ENCODE measurements at places on chromosomes 1 and 21. TPM values are rescaled to one million over a fixed set of nuclear protein-coding genes. Genes with fewer than 3 reads are reported as not detected.

- peaks cover 3% of the 10 kb centered on the region for H3K27me3 ChIP-seq
- peaks cover 14% of the 10 kb centered on the region for H3K4me1 ChIP-seq
- H3K36me3 ChIP-seq: no peaks in the 10 kb centered on the region
- no peak for DNase-seq
- no peak overlapping the region for H3K27ac ChIP-seq
- H3K4me3 ChIP-seq: no peak overlapping the region
Measured at GRCh38 chr21:35343046-35343819, 294.1 kb upstream of the RUNX1 start.

DNA sequence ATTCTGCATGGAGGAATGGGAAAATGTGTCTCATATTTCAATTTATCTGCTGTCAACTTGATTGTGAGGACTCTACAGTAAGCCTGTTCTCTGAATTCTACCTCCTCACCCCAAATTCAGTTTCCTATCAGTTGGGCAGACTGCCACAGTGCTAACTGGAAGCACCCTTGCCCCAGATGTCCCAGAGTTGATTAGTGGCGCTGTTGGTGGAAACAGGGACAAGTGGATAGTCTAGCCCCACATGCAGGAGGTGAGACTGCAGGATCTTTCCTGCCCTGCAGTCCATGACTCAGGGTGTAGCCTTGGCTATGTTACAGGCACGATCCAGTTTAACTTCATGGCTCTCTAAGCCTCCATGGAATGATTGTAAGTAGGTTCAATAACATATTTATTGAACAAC is 22.1 kb downstream of the ADAM30 start:
- no peak overlapping the region for H3K27ac ChIP-seq
- no peaks in the 10 kb centered on the region for H3K36me3 ChIP-seq
- no peaks in the 10 kb centered on the region for H3K27me3 ChIP-seq
- H3K4me1 ChIP-seq: no peaks in the 10 kb centered on the region

DNA sequence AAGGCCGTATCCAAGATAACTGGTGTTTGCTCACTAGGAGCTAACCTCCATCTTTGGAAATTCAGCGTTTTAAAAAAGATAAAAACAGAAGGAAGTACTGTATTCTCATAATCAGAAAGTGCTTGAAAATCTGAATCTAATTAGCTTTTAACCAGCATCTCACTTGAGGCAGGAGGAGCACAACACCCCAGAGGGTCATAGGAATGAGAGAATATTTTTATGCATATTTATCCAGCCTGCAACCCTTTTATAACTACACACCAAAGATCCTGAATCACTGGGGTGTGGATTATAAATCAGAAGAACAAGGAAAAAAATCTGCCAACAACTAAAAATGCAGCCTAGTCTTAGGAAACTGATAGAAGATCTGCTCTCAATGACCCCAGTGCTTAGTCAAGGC is 68.0 kb upstream of the PTCH2 start:
- no peak for DNase-seq
- no peaks in the 10 kb centered on the region for H3K27me3 ChIP-seq
- no peaks in the 10 kb centered on the region for H3K4me1 ChIP-seq
- H3K27ac ChIP-seq: no peak overlapping the region

GRCh38 chr1:29683472-29683871 is 447.1 kb downstream of the PTPRU start:
- peaks cover 5% of the 10 kb centered on the region for H3K4me1 ChIP-seq
- no peak overlapping the region for H3K27ac ChIP-seq
- no peaks in the 10 kb centered on the region for H3K36me3 ChIP-seq
- no peak for DNase-seq
- no peaks in the 10 kb centered on the region for H3K27me3 ChIP-seq

- DNase-seq: no peak
- no peaks in the 10 kb centered on the region for H3K36me3 ChIP-seq
- H3K4me3 ChIP-seq: no peak overlapping the region
- no peaks in the 10 kb centered on the region for H3K4me1 ChIP-seq
Measured at GRCh38 chr1:3375245-3375644, 79.2 kb upstream of the ARHGEF16 start.

- H3K4me1 ChIP-seq: no peaks in the 10 kb centered on the region
- peak within 1 kb of the TSS; percentile 100 for H3K4me3 ChIP-seq
- no peaks in the 10 kb centered on the region for H3K27me3 ChIP-seq
- H3K36me3 ChIP-seq: no peaks in the 10 kb centered on the region
Measured at GRCh38 chr1:28668191-28668955, at the start of gene GMEB1. Gene GMEB1, plus strand, starts transcription at chr1:28668784. Its CDS starts 14,829 bp downstream, at chr1:28683613.

- no peak overlapping the region for H3K27ac ChIP-seq
- DNase-seq: no peak
- no peaks in the 10 kb centered on the region for H3K36me3 ChIP-seq
- H3K27me3 ChIP-seq: no peaks in the 10 kb centered on the region
- H3K4me1 ChIP-seq: no peaks in the 10 kb centered on the region
Measured at GRCh38 chr1:82057011-82057410, 256.3 kb downstream of the ADGRL2 start.

GRCh38 chr21:36976882-36977651 is 10.6 kb upstream of the HLCS start:
- no peaks in the 10 kb centered on the region for H3K36me3 ChIP-seq
- 0 out of 2 replicates have a peak overlapping the region, but pooled peaks have one; percentile 17 for H3K4me3 ChIP-seq
- peak; percentile 59 for DNase-seq
- no peaks in the 10 kb centered on the region for H3K27me3 ChIP-seq

GRCh38 chr21:27221077-27221476 is 254.2 kb upstream of the ADAMTS5 start:
- no peak overlapping the region for H3K4me3 ChIP-seq
- no peaks in the 10 kb centered on the region for H3K27me3 ChIP-seq
- no peak overlapping the region for H3K27ac ChIP-seq
- H3K4me1 ChIP-seq: no peaks in the 10 kb centered on the region

DNA sequence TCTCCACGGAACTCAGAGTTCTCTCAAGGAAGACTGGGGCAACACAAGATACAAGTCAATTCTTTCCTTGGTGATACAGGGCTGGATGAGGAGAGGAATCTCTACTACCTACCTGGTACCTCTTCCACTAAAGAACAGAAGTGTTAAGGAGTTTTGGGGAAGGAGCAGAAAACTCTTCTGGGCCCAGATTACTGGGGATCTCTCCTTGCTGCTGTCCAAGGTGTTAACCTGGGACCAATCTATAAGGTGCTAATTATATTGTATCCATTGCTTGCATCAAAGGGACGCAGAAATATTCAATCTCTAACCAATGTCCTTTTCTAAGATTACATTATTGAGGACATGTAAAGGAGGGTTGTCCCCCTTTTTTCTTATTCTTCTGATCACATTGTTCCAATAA is 1102.5 kb downstream of the AMY1C start:
- H3K4me1 ChIP-seq: no peaks in the 10 kb centered on the region
- no peak for DNase-seq

DNA sequence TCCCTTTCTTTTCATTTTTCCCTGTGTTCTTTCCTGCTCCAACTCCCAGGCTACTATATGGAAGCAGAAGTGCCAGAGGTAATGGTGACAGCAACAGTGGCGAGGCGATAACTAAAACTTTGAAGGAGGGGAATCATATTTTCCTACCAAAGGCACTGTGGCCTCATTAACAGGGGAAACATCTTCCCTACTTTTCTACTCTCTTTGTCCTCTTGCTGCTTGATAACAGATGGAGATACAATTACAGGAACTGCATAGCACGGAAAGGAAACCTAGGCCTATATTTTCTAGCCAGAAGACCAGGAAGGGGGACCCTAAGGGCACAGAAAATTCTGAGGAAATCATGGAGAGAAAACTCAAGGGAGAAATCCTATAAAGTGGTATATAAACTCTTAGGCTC is 42.3 kb downstream of the SASS6 start:
- H3K27me3 ChIP-seq: no peaks in the 10 kb centered on the region
- H3K36me3 ChIP-seq: no peaks in the 10 kb centered on the region
- DNase-seq: no peak
- H3K4me1 ChIP-seq: no peaks in the 10 kb centered on the region

- DNase-seq: no peak
- no peaks in the 10 kb centered on the region for H3K4me1 ChIP-seq
- H3K27ac ChIP-seq: no peak overlapping the region
- no peak overlapping the region for H3K4me3 ChIP-seq
Measured at GRCh38 chr1:180542838-180543145, 16.0 kb upstream of the OVAAL start.

DNA sequence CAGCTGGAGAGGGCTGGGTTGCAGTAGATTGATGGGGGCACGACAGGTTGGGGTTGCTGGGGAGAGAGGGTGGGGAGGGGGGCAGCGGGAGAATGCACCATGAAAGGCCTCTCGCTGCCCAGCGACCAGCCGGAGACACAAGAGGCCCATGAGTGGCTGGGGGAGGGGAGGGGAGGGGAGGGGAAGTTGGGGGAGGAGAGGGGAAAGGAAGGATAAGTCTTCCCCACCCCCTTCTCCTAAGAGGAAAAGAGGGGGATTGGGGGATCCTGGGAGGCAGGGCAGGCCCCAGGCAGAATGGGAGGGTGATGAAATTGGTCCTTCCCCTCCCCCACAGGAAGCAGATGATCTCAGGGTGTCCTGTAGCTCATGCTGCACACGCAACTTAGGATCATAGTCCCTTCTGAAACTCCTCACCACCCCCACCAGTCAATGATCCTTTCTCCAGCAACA is 45.7 kb downstream of the PAX7 start:
- no peak overlapping the region for H3K27ac ChIP-seq
- peaks cover 3% of the 10 kb centered on the region for H3K27me3 ChIP-seq
- DNase-seq: no peak
- H3K4me3 ChIP-seq: no peak overlapping the region
- H3K36me3 ChIP-seq: no peaks in the 10 kb centered on the region

- H3K36me3 ChIP-seq: no peaks in the 10 kb centered on the region
- no peak for DNase-seq
- no peaks in the 10 kb centered on the region for H3K27me3 ChIP-seq
- H3K4me3 ChIP-seq: no peak overlapping the region
- H3K27ac ChIP-seq: no peak overlapping the region
Measured at GRCh38 chr1:1344655-1345361, 4.4 kb downstream of the DVL1 start.

GRCh38 chr1:22741118-22741517 is 30.5 kb downstream of the EPHB2 start:
- no peaks in the 10 kb centered on the region for H3K4me1 ChIP-seq
- H3K36me3 ChIP-seq: no peaks in the 10 kb centered on the region
- DNase-seq: no peak
- no peak overlapping the region for H3K27ac ChIP-seq
- H3K4me3 ChIP-seq: no peak overlapping the region

- no peak for DNase-seq
- H3K4me3 ChIP-seq: no peak overlapping the region
- H3K36me3 ChIP-seq: no peaks in the 10 kb centered on the region
- H3K4me1 ChIP-seq: no peaks in the 10 kb centered on the region
Measured at GRCh38 chr1:232686346-232686745, 56.4 kb upstream of the SIPA1L2 start.

DNA sequence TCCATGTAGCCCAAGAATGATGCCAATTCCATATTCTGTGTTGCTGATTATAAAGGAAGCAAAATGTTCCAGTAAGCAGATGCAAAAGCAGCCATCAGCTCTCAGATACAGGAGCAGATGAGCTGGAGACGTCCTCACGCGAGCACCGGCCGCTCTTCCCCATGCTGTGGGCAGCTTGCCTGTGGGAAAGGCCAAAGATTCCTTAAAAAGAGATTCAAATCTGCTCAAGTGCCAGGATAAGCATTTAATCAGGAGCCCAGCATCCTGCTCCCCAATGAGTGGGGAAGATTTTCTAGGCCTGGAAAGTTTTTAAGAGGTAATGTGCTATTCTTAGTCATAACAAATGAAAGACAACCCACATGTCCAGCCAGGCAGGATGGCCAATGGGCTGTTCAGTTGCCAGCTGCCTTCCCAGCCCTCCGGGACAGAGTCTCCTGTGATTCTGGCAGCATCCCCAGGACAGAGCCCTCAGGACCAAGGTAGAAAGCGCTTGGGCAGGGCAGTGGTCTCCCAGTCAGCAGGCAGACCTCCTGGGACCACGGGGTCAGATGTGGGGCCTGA is 108.2 kb upstream of the TMPRSS2 start:
- H3K4me1 ChIP-seq: no peaks in the 10 kb centered on the region
- H3K36me3 ChIP-seq: no peaks in the 10 kb centered on the region
- H3K27me3 ChIP-seq: no peaks in the 10 kb centered on the region
- no peak for DNase-seq
- no peak overlapping the region for H3K4me3 ChIP-seq

Gene KANK4
- total RNA-seq: not detected

Gene ARHGAP30
- 143 TPM for total RNA-seq

Gene SYT2
- total RNA-seq: not detected

Gene CRYAA
- not detected for total RNA-seq

Gene TMEM52
- total RNA-seq: not detected

Gene CD5L
- total RNA-seq: 0.10 TPM

Gene CYP4Z1
- total RNA-seq: not detected

Gene ITPKB
- 34.4 TPM for total RNA-seq
